ENCODE measurements at places on chromosomes 16 and 17.
A peak's percentile ranks its signal among the peaks of the same experiment; 100 is the strongest.

- peak; percentile 40 for DNase-seq
Observed at GRCh38 chr17:48011405-48012150, 26.0 kb downstream of the COPZ2 start.

DNA sequence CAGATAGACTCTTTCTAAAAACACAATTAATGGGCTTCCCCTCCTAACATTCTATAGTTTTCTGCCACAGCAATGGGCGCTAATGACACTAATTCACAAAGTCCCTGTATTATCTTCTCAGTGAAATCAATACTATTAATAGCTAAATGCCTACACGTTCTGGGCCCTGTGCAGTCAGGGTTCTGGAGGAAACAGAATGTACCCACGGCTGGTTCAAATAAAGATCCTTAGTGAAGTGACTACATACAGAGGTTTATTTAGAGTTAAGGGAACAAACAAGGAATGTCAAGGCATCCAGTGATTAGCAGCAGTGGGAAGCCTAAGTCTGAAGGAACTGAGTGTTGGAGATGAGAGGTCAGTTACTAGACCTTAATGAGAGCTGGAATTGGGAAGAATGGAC lies 43.5 kb upstream of the MTMR4 start:
- DNase-seq = no peak

DNA sequence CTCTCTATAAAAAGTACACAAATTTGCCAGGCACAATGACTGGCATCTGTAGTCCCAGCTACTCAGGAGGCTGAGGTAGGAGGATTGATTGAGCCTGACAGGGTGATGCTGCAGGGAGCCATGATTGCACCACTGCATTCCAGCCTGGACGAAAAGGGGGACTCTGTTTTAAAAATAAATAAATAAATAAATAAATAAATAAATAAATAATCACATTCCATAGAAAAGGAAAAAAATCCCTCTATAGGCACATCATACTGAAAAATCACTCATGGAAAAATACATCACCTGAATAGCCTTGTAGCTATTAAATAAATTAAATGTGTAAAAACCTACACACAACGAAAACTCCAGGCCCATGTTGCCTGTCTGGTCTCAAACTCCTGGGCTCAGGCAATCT lies 56.4 kb downstream of the CPPED1 start:
- DNase-seq = no peak

DNA sequence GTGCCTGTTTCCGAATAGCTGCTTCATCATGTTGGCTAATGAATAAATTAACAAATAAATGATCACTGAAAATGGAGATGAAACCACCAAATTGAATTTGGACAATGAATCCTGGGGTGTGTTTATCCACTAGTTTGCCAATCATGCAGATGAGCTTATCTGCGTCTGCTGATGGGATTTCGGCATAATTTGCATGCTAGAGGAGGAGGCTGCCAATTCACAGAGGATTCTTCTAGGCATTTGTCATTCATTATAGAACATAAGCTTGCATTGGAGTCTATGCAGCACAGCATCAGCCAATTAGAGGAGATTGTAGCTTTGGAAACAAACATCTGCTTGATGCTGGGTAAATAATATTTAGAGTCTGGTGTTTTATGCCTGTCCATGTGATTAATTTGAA lies 123.1 kb downstream of the NPIPB5 start:
- DNase-seq = no peak

GRCh38 chr17:69434164-69434579 lies 19.7 kb downstream of the MAP2K6 start:
- DNase-seq = no peak

DNA sequence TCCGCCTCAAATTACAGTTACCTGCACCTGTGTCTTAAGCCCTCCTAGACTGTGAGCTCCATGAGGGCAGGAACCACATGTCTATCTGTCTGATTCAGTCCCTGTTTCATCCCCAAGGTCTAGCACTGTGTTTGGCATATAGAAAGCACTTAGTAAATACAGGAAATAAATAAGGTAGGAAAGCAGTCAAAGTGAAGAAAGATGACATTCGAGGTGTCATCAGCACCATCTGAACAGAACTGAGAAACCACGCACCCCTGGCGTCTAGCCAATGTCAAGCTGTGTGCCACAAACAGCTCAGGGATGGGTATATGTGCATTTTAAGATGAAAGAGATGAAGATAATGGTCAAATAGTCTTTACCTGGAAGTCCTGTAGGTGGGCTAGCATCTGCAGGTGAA lies 79.6 kb upstream of the ATP2A3 start:
- no peak for DNase-seq

- DNase-seq = no peak
Observed at GRCh38 chr17:10111907-10112452, 86.4 kb downstream of the GAS7 start.

GRCh38 chr16:28930652-28931051 lies 1.1 kb upstream of the CD19 start:
- DNase-seq = no peak

DNA sequence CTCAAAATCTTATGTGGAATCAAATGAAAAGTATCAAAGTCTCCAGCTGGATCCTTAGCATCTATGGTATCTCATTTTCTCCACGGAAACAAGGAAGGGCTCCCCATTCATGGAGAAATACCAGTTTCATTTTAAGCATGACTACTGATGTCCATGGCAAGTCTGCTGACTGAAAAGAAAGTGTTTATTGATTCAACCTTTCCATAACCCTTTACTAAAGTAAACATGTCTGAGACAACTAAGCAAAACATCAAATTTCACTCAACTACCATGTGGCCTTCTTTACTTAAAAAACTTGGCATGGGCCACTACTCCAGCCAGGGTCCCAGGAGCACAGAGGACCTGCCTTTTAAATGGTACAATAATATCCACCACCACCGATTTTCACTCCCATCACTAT lies 928.0 kb upstream of the SOX9 start:
- no peak for DNase-seq

DNA sequence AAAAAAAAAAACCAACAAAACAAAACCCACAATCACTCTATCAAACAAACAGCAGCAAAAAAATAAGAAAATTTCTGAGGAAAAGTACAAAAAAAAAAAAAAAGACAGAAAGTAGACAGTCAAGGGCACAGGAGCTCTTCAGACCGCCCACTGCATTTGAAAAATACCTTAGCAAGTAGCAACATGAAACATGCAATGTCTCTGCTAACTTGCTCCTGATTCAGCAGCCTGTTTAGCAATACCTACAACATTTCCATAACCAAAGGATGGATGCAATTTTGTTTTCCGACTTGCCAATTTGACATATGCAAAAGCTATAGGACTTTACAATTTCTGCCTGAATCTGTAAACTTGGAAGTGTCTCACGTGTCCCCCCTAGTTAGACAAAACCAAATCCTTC lies 57.4 kb downstream of the SYNRG start:
- DNase-seq = no peak

GRCh38 chr17:69884846-69885245 lies 190.2 kb upstream of the KCNJ16 start:
- DNase-seq = no peak

DNA sequence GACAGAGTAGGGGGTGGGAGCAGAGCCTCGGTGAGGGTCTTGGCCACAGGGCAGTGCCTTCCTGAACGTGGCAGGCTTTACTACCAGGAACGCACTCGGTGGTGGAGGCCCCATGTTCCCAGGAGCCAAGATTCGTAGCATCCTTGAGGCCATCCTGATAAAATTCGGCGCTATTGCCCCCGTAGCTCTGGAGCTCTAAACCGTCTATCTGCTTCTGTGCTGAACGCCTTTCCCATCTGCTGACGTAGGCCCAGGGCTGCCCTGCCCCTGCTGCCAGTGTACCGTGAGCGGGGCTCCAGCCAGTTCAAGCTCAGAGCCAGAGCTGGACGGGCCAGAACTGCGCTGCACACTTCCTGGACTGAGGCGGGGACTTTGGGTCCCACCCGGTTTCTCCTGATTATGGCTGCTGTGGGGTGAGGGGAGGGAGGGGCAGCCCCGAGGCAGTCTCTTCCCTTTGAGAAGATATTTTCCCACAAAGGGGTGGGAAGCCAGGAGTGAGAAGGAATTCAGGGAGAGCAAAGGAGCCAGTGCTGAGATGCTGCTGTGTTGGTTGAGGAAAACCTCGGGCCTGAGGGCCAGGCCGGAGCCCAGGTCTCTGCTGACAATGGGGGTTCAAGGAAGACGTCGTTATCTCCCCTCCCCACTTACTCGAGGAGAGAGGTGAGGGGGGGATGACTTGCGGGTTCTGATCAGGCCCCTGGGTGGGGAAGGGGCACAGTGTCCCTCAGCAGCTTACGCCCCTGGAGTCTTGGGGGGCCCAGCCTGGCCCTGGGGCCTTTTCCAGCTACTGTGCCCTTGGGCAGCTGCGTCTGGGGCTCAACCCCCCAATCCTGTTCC lies 29.4 kb downstream of the OR1D5 start:
- no peak for DNase-seq

GRCh38 chr17:81386646-81387099 lies 8.6 kb upstream of the BAHCC1 start:
- no peak for DNase-seq

DNA sequence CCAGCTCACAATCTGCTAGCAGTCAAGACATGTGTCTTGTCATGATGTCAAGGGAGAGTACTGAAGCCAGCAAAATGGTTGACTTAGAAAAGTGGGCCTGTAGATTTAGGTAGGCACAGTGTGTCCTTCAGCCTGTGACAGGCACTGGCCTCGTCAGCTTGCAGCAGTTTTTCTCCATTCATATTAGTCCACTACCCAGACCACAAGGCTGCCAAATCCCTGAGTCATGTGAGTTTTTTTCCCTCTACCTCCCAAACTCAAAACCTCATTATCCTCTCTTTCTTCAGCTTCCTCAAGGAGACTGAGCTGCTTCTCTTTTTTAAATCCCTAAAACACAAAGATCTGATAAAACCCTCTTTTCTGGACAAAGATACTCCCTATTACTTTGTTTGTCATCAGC lies 102.6 kb upstream of the HS3ST3A1 start:
- DNase-seq = peak; percentile 11

DNA sequence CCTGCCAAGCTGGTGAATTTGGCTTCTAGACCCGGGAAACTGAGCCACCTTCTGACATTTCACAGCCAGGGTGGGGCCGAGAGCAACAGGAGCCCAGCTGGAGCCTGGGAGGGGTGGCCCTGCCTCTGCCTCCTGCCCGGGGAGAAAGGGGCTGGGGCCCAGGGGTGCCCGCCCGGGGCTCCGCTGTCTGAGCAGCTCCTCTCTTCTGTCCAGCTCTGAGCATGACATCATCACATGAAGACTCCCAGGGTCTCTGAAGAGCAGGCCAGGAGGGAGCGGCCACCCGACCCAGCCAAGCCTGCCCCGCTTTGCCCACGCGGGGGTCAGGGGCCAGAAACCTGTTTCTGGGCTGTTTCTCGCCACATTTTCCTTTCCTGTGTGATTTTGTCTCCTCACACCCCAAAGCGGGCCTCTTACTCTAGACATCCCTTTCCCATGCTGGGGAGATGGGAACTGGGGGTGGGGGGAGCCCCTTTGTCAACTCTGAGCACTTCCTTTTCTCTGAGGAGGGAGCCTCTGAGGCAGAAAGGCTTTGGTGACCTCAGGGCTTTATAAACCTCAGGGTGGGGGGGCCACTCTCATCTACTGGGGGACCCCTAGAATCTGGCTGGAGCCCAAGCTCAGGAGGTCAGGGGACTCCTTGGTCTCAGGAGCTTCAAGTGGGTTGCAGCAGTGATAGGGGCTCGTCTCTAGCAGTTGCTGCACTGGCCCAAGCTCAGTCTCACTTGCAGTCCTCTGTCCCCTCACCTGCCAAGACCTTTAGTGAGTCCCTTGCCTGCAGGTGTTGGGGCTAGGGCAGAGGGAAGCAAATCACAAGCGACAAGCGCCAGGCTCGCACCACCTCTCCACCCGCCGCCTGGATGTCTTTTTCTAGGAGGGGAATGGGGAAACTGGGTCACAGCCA lies 7.6 kb downstream of the UBALD2 start:
- no peak for DNase-seq

- no peak for DNase-seq
Observed at GRCh38 chr16:49467540-49468372, 94.2 kb downstream of the C16orf78 start.

GRCh38 chr16:89407282-89407924 lies 83.0 kb downstream of the ANKRD11 start:
- DNase-seq = no peak

DNA sequence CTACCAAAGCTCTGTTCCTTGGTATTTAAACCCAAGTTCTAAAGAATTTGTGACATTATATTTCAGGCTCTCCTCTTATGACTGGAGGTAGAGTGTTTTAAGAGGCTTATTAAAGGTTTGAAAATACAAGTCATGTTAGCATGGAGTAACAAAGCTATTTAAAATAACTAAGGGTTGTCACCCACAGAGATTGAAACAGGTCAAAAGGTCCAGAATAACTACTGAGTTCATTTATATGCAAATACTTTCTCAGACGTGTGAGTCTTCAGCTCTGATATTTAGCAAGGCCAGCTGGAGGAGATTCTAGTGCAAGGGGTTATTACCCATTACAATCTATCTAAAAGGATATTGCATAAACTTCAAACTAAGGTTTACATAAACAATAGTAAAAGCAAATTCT lies 1538.8 kb upstream of the CDH8 start:
- DNase-seq = no peak

- DNase-seq = peak; percentile 51
Observed at GRCh38 chr17:50626037-50626574, 8.6 kb upstream of the ABCC3 start.

GRCh38 chr17:55444471-55445441 lies 23.1 kb upstream of the MMD start:
- DNase-seq = peak; percentile 34

GRCh38 chr17:78925234-78925633 lies at the start of gene TIMP2:
TIMP2 (minus strand) TSS chr17:78925387; CDS start chr17:78925088, 299 bp downstream.
- peak; percentile 75 for DNase-seq

DNA sequence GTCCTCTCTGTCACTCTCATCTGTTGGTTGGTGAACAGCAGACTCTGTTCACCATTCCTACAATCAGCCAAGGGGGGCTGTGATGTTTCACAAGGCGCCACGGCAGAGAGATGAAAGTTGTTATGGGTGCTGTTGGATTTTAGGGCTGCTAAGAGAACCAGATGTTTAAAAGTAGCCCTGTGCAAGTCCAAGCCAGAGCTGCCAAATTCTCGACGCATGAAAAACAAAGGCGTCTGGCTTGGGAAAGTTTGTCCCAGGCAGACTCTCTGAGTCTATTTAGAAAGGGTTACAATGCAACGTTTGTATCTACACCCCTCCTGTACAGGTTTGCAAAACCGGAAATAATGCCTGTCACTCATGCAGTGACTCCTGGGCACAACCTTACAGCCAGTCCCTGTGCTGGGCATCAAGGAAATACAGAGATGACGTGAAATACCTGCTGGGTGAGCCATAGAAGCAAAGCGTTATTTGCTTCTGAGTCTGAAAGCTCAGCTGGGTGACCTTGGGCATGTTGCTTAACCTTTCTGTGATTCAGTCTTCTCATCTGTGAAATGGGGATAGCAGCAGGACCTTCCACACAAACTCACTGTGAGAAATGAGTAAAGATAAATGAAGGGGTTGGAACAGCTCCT lies 74.8 kb downstream of the XYLT1 start:
- no peak for DNase-seq

Measured in brain microvascular endothelial cell (primary cell).